ENCODE measurements at places on chromosomes 2 and 18.

DNA sequence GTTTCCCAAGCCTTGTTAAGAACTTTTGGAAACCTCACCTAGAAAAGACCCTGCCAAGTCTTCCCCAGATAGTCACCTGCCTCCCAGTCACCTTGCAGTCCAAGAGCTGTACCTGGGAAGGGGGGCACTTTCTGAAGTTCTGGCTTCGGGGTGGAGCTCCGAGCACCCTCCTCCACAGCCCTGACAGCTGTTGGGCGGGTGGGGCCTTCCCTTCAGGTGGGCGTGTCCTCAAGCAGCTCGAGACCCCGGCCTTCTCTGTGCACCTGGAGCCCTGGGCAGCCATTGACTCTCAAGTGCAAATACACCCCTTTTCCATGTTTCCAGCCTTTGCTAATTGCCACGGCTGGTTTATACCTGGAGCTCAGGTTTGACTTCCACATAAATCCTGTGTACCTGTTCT, 37.0 kb upstream of the IGFBP5 start:
- DNase-seq: no peak

- no peak for DNase-seq
Measured at GRCh38 chr18:24536834-24537233, 76.4 kb downstream of the HRH4 start.

- no peak for DNase-seq
Measured at GRCh38 chr2:203685081-203685621, 21.3 kb upstream of the CD28 start.

DNA sequence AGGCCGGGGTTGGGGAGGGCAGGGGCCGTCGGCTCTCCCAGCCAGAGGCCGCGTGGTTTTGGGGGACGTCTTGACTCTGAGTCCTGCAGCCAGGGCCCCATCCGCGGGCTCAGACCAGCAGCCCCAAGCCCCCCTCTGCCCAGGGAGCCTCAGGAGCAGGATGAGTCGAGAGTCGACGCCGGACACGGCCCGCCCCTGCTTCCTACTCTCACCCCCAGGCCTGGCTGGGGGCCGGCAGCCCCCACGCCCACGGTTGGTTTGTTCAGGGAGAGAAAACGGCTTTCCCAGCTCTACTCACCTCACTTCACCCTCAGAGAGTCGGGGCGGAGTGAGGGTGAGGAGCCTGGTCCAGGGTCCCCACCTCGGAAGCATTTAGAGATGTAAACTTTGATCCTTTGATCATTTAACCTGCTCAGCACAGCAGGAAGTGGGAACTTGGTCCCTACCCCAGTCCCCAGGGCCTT, 6.9 kb downstream of the SNORC start:
- DNase-seq: no peak

DNA sequence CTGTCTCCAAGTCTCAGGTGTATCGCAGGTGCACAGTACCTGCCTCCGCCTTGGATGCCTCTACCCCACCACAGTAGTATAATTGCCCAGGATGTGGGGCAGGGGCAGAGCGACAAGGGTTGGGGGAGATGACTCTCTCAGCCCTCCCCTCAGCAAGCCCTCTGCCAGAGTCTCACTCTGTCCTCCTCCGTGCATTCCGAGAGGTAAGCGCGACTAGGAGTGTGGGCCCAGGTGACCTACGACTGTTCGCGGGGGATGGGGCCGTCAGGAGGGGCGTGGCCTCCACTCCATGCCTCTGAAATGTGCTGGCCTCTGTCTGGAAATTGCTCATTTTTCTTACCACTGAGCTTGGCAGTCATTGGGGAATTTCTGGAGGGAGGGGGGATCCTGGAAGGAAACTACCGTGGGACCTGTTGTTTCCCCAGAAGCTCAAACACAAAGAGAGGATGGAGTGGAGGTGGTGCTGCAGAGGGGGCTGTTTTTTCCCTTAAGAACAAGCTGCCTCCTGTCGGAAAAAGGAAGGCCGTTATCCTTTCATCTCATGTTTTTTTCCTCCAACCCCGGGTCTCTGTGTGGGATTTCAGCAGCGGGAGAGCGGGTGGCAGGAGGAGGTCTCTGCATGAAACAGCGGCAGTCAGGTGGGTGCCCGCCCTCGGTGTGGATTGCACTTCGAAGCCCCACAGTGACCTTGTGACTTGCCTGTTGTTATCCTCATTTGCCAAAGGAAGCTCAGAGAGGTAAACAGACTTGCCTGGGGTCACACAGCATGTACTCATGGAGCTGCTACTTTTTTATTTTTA, 13.0 kb upstream of the RALB start:
- no peak for DNase-seq

GRCh38 chr18:55290898-55291297, 297.1 kb downstream of the TCF4 start:
- no peak for DNase-seq

GRCh38 chr2:195450552-195451113, 206.4 kb upstream of the SLC39A10 start:
- DNase-seq: no peak

DNA sequence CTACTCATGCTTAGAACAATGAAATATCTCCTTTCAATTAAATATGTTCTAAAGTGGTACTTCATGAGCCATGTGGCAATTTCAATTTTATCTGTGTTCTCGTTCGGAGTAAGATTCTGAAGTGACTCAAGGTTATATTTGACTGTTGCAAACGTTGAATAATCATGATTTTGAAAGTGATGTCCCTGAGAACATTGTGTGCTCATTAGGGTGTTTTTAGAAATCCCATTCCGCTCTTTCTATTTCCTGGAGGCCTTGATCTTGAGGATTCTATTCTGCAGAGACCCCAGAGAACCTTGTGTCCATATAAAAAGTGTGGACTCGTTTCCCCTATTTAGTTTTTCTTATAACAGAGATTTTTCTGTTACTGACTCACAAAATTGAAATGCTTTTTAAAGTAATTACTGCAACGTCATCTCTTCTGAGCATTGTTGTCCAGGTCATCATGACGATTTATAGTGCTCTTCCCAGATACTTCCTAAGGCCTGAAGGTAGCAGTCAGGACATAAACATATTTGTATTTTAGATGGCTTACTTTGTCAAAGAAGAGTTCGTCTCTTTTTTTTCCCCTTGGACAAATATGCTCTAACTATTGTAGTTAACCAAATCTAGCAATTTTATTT, 27.2 kb downstream of the IL1R2 start:
- DNase-seq: no peak

DNA sequence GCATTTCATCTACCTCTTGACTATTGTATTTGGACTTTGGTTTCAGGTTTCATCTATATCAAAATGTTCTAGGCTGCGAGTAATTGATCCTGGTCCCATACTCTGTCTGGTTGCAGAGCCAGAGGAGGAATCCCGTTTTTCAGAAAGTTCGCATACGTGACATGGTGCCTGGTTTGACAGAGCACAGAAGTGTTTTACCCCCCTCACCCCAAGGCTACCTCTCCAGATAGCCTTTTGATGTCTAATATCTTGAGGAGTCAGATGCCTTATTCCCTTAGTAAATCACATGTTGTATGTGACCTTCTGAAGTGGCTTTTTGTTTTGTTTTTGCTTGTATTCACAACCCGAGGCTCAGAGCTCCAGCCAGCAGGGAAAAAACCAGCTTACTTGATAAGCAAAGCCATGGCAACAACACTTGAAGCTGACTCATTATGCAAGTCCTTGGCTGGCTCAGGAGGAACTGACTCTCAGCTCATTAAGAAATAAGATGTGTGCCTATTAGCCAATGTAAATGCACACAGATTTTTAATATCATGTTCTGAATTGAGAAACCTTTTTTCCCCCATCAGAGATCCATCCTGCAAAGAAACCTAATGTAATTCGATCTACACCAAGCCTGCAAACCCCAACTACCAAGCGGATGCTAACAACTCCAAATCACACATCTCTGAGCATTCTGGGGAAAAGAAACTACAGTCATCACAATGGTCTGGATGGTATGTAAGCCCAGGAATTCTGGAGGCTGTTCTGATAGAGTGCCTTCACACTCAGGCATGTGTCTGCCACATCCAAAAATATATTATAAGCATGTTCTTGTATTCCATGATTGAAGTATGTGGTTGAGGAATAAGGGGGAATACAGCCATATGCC, 41.4 kb downstream of the OXER1 start:
- peak; percentile 83 for DNase-seq

DNA sequence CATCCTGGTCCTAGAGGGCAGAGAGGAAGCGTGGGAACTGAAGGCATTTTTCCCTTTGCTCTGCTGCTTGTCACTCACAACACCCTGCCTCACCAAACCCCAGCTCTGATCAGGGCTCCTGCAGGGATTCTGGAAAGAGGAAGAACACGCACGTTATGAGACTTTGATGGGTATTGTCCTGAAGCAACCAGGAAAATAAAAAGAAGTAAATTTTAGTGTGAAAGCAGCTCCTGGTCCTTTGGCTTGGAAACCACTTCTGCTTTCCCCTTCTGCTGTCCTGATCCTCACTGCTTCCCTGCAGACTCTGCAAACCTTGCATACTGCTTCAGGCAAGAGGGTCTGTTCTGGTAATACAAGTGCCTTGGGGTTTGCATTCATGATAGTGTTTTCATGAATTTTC, 164.1 kb downstream of the SLC8A1 start:
- no peak for DNase-seq

GRCh38 chr18:30280861-30281470, 761.6 kb downstream of the DSC3 start:
- DNase-seq: peak; percentile 36

- DNase-seq: no peak
Measured at GRCh38 chr2:23615216-23616020, 230.4 kb downstream of the KLHL29 start.

DNA sequence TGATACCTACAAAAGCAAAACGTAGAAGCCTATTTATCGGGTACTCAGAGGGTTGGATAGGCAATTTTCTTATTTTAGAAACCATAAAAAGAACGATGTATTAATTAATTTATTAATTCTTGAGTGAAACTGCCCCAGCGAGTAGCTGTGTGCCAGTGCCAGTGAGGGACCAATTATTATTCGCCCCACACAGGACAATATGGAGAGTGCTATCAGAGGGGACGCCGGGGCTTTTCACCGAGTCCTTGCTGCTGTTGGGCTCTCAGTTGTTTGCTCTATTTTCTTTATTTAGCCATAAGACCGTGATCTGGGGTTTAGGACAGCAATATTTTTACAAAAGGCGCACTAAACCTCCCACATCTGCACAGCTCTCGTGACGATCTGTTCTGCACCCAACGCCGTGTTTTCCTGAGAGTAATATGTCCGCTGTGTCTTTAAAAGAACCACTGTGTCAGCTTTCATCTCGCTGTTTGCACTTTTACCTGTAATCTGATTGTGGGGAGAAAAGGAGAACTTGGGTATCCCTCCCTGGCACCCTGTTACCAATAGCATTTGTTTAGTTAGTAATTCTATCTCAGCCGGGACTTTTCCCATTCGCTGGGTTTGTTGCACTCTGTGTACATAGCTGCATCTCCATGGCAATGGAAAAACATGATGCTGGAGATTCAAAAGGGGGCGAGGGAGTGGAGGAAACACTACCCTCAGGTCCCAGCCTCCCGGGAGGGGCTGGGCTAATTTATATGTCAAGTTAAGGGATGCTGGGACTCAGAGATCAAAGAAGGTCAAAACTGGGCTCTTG, 30.1 kb upstream of the ZNF516 start:
- DNase-seq: no peak

DNA sequence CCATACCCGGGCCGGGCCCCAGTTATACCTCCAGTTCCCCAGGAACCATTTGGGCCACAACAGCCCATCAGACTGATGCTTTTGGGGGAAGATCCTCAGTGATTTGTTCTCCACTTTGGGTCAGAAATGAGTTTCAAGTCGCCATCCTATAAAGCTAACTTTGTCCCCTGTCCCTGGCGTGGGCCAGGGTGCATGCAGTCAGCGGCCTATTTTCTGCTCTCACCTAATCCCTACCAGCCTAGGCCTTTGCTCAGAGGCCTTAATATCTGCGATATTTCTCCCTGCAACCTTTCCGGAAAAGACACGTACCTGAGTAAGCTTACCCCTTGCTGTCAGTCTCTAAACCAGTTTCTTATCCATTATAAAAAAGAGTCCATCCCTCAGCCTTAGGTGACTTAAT, 7.2 kb downstream of the DNMT3A start:
- no peak for DNase-seq

DNA sequence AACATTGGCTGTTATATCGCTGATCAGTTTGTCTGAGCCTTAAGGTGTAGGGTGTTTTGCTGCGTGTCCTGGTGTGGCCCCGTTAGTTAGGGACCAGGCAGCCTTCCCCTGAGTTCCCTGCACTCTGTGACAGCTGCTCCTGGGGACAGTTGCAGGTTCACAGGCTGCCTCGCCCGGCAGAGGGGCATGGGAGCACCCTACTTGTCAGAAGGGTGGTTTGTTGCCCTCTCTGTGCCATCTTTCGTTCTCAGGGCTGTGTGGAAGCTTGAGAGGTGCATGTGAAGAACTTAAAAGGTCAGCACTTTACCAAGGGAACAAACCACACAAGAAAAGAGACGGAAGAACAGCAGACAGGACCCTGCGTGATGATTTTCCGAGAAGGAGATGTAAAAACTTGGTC, 159.6 kb downstream of the LDLRAD4 start:
- DNase-seq: no peak

- no peak for DNase-seq
Measured at GRCh38 chr18:3405713-3406112, 44.3 kb upstream of the TGIF1 start.

DNA sequence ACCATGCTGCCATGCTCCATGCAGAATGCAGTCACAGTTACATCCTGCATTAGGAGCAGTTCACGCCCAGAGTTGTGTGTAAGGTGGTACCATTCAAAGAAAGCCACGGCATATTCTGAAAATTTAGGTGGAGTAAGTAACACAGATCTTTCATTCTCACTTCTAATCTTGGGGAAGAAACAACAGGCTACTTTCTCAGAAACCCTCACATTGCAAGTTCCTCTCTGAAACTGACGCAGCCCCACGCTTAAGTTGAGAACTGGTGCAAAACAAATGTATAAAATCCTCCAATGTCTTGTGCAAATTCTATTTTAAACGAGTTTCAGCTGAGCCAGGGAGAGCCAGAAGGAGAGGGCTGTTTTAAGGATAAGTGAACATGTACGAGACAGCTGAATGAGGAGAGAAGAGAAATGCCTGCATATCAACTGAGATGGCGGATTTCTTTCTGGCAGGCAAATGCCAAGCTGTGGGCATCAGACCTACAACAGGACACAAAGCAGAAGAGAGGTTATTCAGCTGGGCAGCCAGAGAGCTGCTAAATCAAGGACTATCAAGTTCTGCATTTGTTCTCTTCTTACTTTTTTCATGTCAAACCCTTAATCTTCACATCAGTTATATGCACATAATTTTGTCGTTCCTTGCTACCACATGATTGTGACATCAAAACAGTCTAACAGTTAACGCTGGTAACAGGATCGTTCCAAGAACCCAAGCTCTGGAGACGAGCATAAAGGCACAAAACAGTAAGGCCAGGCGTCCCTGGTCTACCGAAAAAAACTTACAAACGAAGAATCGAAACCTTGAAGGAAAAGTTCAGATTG, 6.4 kb downstream of the ARL4C start:
- DNase-seq: peak; percentile 78

- peak; percentile 14 for DNase-seq
Measured at GRCh38 chr2:74777161-74777900, 56.6 kb upstream of the HK2 start.

- DNase-seq: peak; percentile 62
Measured at GRCh38 chr2:136117391-136117841, 533 bp downstream of the CXCR4 start.

GRCh38 chr18:8841781-8842485, 136.6 kb downstream of the MTCL1 start:
- DNase-seq: no peak

GRCh38 chr2:226887940-226888339, 52.1 kb downstream of the RHBDD1 start:
- no peak for DNase-seq

GRCh38 chr2:11932962-11933361, 186.5 kb downstream of the LPIN1 start:
- no peak for DNase-seq

All from activated CD4-positive, alpha-beta T cell treated with anti-CD3 and anti-CD28 coated beads, Interleukin-2, Interleukin-6, amounts not matched to agents 100 ng/mL and 50 ng/mL, durations not matched to agents 16 hours and 8 hours (primary cell).